T-helper 22 cell (primary cell): ENCODE measurements at places on chromosomes 1 and 21.
A peak's percentile ranks its signal among the peaks of the same experiment; 100 is the strongest.

GRCh38 chr1:25006770-25007169 is 76.7 kb upstream of the RUNX3 start:
- no peak for DNase-seq

- DNase-seq: peak; percentile 61
Observed at GRCh38 chr1:181149326-181150125, 61.0 kb downstream of the IER5 start.

DNA sequence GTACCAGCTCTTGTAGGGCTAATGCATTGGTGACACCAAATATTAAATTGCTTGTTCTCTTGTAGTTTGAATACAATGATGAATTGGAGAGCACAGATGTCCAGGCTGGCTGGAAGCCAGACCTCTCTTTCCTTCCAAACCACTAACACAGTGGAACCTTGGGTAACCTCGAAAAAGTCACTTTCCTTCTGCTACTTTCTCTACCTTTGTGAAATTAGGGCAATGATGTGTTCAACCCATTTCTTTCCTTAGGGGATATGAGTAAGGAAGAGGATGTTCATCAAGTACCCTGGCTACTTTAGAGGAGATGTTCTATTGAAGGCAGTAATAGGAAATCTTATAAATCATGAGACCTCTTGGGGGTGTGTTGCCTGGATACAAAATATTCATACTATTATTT is 55.7 kb downstream of the XCL2 start:
- no peak for DNase-seq

GRCh38 chr1:202835548-202836072 is 24.9 kb downstream of the PCAT6 start:
- peak; percentile 7 for DNase-seq

- no peak for DNase-seq
Observed at GRCh38 chr1:163082971-163083370, 13.8 kb downstream of the RGS4 start.

GRCh38 chr1:222165629-222166028 is 382.3 kb downstream of the HHIPL2 start:
- no peak for DNase-seq

GRCh38 chr1:53539711-53540603 is 80.8 kb downstream of the DMRTB1 start:
- no peak for DNase-seq
